Activated CD8-positive, alpha-beta memory T cell treated with anti-CD3 and anti-CD28 coated beads for 1 hour (primary cell): ENCODE measurements at places on chromosomes 13 and 19.

DNA sequence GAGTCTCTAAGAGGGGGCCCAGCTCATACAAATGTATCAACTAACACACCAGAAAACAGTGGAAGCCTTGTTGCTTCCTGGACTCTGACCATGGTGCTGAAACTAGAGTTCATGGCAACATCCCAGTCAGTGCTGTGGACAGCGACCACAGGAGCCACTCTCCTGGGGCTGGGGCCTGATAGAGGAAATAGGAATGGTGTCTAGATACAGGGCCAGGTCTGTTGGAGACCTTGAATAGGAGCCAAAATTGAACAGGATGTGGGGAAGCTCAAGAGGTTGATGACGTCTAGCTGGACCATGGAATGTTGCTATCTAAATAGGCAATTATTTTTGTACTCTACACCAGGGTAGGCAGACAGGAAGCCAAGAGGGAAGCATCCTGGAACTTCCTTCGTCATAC lies 21.7 kb downstream of the LILRB4 start:
- DNase-seq, result no peak

DNA sequence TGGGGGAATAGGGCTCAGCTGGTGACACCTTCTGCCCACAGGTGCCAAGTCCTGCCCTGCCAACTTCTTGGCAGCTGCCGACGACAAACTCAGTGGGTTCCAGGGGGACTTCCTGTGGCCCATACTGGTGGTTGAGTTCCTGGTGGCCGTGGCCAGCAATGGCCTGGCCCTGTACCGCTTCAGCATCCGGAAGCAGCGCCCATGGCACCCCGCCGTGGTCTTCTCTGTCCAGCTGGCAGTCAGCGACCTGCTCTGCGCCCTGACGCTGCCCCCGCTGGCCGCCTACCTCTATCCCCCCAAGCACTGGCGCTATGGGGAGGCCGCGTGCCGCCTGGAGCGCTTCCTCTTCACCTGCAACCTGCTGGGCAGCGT lies 2.1 kb downstream of the P2RY11 start:
- DNase-seq, result no peak

DNA sequence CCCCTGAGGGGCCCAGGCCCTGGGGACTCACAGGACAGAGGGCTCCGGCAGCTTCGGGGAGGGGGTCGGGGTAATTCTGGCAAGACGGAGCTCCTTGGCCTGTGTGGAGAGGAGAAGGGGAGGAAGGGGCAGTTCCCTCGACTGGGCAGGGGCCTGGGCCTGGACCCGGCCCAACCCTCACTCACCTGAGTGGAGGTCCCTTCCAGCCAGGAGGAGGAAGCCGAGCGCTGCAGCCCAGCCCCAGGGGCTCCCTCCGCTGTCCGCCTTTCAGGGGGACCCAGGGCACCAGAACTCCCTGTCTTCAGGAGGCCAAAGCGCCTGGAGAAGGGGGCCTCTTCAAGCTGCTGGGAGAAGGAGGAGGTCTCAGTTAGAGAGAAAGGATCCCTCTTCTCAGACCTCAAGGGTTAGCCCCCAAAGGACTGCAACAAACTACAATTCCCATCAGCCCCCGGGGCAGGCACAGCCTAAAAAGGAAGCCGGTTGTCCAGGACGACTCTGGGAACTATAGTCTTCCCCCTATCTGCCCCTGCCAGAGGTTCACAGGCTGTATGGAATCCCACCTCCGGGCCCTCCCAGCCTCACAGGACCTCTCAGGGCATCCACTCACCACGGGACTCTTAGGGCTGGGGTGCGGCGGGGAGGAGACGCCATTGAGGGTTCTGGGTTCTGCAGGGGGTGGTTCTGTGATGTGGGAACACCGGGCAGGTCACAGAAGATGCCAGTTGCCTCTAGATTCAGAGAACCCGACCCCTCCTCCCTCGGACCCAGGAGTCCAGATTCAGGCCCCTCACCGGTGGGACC lies 19.8 kb downstream of the EPS8L1 start:
- DNase-seq, result no peak

GRCh38 chr13:94712287-94712811 lies at the start of gene SOX21:
SOX21 (minus strand) TSS chr13:94712545; CDS start chr13:94712049, 496 bp downstream.
- no peak for DNase-seq

DNA sequence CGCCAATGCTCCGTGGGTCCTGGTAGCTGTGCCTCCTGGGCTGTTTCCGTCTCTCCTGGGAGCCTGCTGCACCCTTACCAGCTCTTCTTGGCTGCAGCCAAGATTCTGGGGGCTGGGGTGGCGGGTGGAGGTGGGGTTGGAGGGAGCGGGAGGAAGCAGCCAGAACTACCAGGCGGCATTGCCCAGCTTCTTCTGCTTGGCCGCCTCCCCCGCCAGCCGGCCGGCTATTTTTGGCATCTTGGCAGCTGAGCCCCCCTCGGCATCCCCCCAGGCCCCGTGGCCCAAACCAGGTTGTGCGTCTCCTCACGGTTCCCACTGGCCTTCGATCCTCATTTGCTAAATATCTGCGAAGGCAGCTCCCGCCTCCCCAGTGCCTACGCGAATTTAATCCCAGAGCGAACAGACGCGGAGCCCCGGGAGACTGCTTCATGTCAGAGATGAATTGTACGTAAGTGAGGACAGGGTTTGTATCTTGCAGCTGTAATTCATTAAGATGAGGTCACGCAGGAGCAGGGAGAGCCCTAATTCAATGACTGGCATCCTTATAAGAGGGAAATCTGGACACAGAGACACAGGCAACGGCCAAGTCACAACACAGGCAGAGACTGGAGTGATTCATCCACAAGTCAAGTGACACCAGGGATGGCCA lies 12.8 kb upstream of the PEAK3 start:
- no peak for DNase-seq
